ENCODE measurements at places on chromosomes 5 and 9.

DNA sequence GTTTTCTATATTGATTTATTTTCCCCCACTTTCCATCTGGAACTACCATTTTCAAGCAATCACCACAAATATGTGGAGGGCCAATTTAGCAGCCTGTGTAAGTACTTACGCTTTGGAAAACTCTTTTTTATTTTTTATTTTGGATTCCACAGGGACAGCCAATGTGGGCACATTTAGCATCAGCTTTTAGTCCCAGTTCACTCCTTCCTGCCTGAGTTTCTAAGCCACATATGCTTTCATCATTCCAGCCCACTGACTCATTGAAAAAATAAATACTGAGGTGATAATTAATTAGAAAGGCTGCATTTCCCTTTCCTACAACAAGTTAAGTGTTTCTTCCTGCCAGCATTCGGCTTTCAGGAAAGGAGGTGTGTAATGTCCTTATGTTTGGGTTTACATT lies 76.8 kb downstream of the TMEM167A start:
- no peak for DNase-seq

GRCh38 chr9:114538241-114538640 lies 33.0 kb upstream of the WHRN start:
- no peak for DNase-seq

- no peak for DNase-seq
Measured at GRCh38 chr9:92636627-92637026, 33.3 kb downstream of the IPPK start.

- no peak for DNase-seq
Measured at GRCh38 chr5:157689942-157690689, 18.8 kb downstream of the C5orf52 start.

DNA sequence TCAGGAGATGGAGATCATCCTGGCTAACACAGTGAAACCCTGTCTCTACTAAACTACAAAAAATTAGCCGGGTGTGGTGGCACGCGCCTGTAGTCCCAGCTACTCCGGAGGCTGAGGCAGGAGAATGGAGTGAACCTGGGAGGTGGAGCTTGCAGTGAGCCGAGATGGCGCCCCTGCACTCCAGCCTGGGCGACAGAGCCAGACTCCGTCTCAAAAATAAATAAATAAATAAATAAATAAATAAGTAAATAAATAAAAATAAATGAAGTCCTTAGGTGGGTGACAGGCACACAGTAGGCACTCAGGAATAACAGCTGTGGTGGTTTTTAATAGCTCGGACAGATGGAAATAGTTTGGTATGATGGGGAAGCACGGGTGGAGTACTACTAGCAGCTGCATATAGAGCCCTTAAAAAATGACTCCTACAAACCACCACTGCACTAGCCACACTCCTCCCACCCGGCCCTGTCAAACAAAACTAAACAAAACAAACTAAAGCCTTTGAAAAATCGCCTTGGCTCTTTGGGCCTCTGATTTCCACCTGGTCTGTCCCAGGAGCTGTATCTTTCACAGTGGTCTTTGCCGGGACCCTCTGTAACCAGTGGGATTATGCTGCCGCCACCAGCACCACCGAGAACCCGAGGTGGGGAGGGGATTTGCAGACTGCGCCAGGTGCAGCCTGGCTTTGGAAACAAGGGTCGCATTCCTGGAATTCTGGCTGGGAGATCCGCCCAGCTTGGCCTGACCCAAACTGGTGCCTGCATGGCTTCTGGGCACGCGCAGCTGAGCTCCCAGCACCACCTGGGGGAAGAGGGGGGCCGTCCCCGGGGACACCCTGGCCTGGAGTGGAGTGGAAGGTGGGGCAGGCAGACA lies 5.1 kb upstream of the WDR5 start:
- no peak for DNase-seq
